Mesothelial cell of epicardium (in vitro differentiated cells): ENCODE measurements at places on chromosomes 1 and 21. TPM values are rescaled to one million over a fixed set of nuclear protein-coding genes. Genes with fewer than 3 reads are reported as not detected.

Gene OXCT2
- 0.20 to 0.65 TPM (median 0.22 TPM) in 3 replicates for total RNA-seq

Gene FLG2
- not detected in 3 replicates for total RNA-seq

Gene FBXO2
- 2.6 to 3.3 TPM (median 3.1 TPM) in 3 replicates for total RNA-seq

Gene MAB21L3
- 0.11 to 0.23 TPM (median 0.16 TPM) in 3 replicates for total RNA-seq

Gene GJA9
- total RNA-seq, result not detected in 3 replicates

Gene KLHL21
- total RNA-seq, result 22.0 to 25.1 TPM (median 23.4 TPM) in 3 replicates

Gene PRKCZ
- total RNA-seq, result 53.0 to 55.5 TPM (median 54.5 TPM) in 3 replicates

Gene TCHHL1
- total RNA-seq, result not detected in 3 replicates

Gene ZNF593OS
- not detected in 3 replicates for total RNA-seq

Gene GPR25
- 0.25 TPM in 1 of 3 replicates, not detected in the others for total RNA-seq
